H9 (cell line): ENCODE measurements at places on chromosomes 3 and 15.

DNA sequence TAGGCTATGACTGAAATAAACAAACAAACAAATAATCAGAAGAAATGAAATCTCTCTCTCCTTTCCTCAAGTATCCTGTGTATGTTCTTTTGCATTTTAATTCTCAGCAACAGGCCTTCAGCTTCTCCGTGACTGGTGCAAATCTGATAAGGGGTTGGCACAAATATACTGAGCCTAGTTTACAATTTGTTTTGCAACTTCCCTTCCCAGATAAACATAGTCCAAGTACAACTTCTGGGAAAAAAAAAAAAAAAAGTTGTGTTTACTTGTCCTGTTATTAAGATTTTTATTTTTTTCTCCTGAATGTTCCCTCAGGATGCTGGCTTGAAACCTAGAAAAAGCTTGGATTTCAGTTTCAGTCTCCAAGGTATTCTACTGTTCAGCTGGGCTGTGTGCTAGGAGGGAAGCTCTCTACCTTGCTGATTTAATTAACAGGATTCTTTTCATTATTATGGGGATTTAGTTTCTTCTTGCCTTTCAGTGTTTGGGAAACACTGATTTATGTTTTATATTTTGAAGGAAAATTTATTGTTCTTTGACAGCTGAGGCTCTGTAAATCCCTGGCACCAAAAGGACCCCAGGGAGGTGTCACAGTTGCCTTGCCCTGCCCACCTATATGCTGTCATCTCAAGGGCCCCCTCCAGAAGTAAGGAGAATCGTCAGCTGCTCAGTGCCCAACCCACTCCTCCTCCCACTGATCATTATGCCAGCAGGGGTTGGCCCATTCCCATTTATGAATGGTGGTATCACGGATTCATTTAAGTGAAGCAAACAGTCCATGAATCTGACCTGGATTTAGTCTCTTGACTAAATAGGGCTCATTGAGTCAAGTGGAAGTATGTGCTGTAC is 185.2 kb downstream of the MEIS2 start:
- no peak for DNase-seq

DNA sequence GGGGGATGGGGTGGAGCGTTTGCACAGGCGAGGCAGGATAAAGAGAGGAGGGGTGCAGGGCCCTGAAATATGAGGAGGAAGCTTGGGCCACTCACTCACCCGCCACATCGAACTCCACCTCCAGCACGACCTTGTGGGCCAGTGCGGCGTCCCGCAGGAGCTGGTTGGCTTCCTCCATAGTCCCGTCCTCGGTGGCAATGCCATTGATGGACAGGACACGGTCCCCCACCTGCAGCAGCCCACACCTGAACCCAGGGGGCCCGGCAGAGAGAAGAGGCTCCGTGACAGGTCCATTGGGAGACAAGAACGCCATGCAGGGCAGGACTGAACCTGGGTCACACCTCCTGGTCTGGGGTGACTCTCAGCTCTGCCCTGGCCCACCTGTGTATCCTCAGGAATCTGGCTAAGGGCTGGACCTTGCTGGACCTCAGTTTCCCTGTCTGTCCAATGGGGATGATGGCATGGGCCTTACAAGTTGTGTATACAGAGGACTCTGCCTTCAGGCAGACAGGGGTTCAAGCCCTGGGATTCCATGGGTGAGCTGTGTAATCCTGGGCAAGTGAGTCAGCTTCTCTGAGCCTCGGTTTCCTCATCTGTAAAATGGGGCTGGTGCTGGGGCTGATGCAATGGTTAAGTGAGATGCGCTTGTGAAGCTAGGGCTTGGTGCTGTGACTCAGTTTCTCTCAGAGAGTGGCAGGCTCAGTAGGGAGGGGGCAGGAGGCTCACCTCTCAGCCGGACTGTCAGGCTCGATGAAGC is 26.4 kb downstream of the GRIP2 start:
- DNase-seq = peak; percentile 26

- DNase-seq = no peak
Observed at GRCh38 chr3:157572559-157573270, 69.5 kb upstream of the VEPH1 start.

DNA sequence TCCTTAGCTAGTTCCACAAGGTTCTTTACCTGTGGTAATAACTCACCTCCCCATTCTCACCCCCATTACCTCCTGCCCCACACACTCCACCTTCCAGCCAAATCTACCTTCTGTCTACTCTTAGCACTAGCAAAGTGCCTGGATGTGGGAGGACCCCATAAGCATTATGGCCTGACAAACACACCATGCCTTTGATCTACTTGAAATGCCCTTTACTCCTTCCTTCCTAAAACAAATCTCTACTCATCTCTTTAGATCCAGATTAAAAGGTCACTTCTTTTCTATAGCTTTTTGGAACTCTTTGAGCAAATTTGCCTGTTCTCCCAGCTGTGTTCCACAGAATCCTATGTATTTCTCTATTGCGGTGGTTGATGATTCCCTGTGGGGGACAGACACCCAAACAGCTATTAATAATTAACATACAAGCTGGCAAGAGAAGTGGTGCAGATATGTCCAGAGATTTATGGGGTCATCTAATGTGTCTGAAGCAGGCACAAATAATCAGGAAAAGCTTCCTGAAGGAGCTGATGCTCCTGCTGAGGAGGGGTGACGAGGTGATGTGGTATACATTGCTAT is 34.0 kb downstream of the DGKG start:
- no peak for DNase-seq

GRCh38 chr15:77023576-77024272 is 28.8 kb downstream of the PSTPIP1 start:
- peak; percentile 28 for DNase-seq

GRCh38 chr3:70309591-70309990 is 2.8 kb downstream of the MDFIC2 start:
- DNase-seq = no peak

DNA sequence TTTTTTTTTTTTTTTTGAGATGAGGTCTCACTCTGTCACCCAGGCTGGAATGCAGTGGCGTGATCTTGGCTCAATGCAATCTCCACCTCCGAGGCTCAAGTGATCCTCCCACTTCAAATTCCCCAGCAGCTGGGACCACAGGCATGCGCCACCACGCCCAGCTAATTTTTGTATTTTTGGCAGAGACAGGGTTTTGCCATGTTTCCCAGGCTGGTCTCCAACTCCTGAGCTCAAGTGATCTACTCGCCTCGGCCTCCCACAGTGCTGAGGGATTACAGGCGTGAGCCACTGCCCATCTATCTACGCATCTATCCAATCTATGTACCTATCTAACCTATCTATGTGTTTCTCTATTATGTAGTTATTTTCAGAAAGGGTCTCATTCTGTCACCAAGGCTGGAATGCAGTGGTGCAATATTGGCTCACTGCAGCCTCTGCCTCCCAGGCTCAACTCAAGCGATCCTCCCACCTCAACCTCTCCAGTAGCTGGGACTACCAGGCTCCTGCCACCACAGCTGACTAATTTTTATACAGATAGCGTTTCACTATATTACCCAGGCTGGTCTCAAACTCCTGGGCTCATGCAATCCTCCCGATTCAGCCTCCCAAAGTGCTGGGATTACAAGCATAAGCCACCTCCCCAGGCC is 20.2 kb upstream of the GPX1 start:
- no peak for DNase-seq

GRCh38 chr3:58307639-58308215 is 1.4 kb downstream of the HTD2 start:
- DNase-seq = no peak

GRCh38 chr3:69032142-69032541 is 18.7 kb upstream of the EOGT start:
- DNase-seq = no peak

DNA sequence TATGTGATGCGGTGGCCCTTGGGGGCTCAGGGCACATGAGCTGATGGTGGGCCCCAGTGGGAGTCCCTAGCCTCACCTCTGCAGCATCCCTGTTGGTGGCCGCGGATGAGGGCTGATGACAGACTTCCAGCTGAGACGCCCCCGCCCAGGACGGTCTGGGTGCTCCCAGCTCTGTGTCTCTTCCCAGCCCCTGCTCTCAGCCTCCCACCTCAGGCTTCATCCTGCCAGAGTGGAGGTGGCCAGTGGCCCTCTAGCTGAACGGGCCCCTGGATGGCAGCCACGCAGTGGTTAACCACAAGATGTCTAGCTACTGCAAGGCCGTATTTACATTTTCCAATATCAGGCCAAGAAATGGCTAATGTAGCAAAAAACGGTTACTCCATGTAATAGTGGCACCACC is 205.3 kb upstream of the LINGO1 start:
- DNase-seq = no peak

DNA sequence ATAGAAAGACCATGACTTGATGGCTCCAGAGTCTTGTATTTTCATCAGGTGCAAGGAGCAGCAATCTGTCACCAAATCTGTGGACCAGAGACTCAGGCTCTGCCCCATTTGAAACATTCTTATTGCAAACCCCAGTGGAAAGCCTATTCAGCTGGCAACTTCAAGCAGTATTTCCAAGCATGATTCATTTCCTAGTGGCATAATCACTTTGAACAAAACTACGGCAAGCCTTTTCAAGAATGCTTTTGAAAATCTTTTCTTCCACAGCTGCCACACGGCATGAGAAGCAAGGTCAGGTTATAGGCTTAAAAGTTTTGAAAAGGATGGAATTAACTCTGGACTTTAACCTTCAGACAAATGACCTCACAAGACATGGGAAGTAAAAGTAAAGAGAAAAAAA is 122.0 kb upstream of the BFSP2 start:
- DNase-seq = no peak

DNA sequence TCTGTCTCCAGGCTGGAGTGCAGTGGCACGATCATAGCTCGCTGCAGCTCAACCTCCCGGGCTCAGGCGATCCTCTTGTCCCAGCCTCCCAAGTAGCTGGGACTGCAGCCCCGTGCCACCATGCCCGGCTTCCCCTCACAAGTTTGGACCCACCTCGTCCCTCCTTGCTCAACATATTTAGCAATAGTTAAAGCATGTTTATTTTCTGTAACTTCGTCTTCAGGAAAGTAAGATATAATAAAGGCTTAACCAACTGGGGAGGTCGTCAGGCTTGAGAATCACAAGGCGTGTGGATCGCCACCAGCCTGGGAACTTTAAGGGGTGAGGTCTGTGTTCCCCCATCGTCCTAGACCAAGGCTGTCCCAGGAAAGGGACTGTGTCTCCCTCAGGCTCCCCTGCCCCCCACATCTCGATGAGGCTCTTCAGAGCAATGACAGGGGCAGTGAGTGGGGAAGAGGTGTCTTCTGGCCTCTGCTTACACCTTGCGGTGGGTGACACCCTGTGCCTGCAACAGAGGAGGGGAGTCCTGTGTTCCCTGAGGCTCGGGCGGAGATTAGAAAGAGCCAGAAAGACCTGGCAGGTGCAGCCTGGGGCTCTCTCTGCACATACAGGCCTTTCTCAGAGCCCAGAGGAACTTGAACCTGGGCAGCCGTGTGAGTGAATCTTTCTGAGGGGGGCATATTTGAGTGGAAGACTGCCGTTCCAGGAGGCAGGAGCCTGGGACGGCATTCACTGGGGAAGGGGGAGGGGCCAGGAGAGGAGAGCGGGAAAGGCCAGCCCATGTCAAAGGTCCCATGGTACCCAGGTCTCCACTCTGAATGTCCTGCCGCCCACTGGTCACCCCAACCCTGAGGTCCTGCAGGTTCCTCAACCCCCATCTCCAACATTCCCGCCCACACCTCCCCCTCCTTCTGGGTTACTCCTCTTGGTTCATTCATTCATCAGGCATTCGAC is 152.3 kb downstream of the SMAD6 start:
- peak; percentile 42 for DNase-seq

GRCh38 chr3:104908761-104909160 is 457.9 kb upstream of the ALCAM start:
- no peak for DNase-seq

DNA sequence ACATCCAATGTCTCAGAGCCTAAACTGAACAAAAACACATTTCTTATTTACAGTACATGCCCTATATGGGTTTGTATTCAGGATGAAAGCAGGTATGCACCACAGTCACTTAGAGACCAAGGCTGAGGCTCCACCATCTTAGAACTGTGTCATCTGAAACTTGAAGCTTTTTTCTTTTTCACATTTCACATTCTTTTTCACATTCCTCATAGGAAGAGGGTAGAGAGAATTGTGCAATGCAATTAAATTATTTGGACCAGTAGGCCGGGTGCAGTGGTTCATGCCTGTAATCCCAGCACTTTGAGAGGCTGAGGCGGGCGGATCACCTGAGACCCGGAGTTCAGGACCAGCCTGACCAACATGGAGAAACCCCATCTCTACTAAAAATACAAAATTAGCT is 591.0 kb downstream of the MECOM start:
- no peak for DNase-seq

- peak; percentile 95 for DNase-seq
Observed at GRCh38 chr3:126355777-126356372, 1.3 kb downstream of the KLF15 start.

DNA sequence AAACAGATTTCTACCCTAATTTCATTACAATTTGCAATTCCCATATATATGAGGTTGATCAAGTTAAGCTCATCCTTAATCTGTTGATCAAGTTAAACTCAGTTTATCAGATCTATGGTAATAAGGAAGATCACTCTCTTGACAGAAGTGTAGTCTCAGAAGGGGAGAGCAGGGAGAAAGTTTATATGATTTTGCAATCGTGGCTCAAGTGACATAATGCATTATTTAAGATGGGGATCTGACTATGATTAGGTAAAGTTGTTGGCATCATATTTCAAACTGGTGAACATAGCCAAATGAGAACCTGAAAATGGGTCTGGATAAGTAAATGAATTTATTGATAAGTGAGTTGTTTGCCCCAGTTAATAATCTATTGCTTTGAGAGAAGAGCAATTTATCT is 995.3 kb downstream of the OTOL1 start:
- no peak for DNase-seq

DNA sequence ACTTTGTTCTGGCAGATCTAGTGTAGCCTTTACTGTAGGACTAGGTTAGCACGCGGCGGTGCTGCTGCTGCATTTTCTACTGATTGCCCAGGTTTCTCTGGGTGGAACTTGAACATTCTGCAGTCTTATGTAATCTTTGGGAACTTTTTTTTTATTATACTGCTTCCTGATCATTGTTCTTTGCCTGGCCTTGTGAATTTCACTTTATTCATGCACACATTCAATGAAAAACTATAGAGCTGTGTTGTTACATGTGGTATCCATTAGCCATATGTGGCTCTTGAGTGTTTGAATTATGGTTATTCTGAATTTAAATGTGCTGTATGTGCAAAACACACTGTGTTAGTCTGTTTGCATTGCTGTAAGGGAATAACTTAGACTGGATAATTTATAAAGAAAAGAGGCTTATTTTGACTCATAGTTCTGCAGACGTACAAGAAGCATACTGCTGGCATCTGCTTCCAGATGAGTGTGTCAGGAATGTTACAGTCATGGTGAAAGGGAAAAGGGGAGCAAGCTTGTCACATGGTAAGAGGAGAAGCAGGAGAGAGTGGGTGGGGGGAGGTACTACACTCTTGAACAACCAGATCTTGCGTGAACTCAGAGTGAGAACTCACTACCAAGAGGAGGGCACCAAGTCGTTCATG is 26.5 kb downstream of the MEF2A start:
- no peak for DNase-seq

- DNase-seq = no peak
Observed at GRCh38 chr3:172846706-172847105, 96.2 kb downstream of the ECT2 start.

DNA sequence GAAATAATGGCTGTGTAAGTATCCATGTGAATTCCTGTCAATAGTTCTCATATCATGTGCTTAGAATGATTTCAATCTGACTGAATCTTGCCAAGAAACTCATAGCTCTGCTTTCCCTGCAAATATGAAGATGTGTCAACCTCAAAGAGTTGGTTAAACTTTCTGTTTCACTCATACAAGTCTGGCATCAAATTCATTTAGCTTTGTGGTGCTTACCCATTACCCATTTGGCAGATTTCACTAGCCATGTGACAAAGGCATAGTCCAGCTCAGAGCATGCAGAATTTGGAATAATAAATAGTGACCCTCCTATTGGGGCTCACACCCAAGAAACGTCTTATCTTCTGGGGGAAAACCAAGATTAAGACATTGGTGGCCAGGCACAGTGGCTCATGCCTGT is 256.6 kb upstream of the TPRG1 start:
- no peak for DNase-seq
